Epithelial cell of proximal tubule (primary cell): ENCODE measurements at places on chromosomes 2 and 18. TPM values are rescaled to one million over a fixed set of nuclear protein-coding genes. Genes with fewer than 3 reads are reported as not detected.

GRCh38 chr2:182426082-182426917 is 536 bp downstream of the PDE1A start:
- DNase-seq, result no peak

The ZNF385B gene
- total RNA-seq, result under 0.01 and 0.69 TPM in 2 replicates

The MC4R gene
- total RNA-seq, result not detected in 2 replicates

DNA sequence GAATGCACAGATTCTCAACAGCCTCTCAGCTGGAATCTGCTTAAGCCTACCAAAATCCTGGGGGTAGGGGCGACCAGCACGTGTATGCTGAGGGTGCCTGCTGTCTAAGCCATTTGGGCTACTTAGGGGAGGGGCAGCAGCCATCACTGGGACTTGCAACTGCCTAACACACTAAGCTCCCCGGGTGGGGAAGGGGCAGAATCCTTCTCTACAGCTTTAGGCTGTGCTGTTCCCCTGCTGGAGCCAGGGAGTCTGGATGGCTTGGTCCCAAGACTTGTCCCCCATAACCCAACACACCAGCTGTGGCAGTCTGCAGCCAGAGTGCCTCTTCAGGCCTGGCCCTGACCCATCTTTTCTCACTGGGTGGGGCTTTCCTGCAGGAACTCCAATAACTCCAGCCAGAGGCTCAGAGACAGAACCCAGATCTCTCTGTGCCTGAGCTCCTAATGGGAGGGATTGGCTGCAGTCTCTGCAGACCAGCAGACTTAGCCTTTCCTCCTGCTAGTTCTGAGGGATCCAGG is 305.4 kb upstream of the RND3 start:
- no peak for DNase-seq

DNA sequence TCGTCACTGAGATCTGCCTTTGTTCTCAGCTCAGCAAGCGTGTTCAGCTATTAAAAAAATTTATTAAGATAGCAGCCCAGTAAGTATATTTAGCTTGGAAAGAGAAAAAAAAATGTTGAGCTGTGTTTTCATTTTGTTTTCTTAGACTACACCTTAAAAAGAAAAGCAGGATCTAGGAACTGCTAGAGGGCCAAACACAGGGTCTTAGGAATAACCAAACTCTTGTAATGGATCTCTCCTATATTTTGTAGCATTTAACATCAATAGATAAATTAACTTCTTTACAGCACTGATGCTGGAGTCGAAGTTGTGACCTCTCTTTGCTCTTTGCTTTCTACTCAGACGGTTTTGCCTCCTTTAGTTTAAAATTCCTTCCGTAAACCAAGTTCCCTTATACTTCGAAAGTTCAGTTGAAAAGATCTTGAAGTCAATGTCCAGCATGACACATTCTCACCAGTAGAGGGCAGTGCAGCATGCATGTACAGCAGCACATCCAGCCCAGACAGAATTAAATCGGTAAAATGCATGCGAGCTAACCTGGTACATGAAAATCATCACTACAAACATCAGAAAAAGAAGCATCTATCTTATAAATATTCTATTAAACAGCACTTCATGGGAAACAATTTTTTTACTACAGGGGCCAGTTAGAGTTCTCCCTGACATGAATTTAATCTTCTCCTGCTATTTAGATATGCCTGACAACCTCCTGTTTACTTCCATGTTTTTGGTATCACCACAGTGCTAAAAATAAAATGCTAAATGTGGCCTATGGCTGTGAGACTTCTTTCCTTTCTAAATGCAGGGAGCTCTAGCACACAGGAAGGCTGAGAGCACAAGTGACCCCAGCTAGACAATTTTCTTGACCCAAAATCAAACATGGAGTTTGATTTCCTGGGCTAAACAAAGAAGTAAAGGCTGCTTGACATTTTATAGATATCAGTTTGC is 48.2 kb upstream of the MAP3K20 start:
- DNase-seq, result peak; percentile 56

DNA sequence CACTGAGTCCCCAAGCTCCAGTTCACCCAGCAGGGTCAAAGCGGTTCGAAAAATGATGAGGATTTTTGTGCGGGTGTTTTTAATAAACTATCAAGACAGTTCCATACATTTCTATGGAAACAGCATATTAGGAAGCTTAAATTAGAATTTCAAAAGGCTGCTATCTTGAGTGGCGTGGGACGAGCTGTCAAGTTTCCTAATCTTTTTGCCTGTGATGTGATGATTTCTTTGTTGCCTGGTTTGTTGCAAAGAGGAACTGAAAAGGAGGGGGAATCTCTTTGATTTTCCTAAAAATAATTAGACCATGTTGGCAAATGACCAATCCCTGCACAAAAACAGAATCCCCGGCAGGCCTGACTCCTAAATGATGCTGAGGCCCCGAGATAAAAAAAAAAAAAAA is 66.1 kb upstream of the ATG16L1 start:
- DNase-seq, result no peak

The CFC1 gene
- not detected in 2 replicates for total RNA-seq

DNA sequence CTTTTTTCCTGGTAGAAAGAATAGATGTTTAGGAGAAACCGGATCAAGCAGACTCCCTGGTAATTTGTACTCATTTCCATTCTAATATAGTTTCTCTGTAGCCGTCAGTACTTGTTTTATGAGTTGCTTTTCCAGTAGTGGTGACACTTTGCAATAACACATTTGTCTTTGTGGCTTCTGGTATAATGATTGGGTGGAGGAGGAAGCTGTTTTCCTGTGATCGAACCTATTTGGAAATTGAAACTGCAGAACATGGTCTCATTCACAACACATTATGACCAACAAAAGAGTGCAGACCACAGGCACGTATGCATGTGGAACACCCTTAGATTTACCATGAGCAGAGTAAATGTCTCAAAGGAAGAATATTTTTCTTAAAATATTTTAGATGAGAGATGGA is 7.6 kb upstream of the SERPINB12 start:
- no peak for DNase-seq

The RBMS1 gene
- total RNA-seq, result 54.7 and 54.8 TPM in 2 replicates

The FBXO41 gene
- 2.4 and 4.5 TPM in 2 replicates for total RNA-seq

DNA sequence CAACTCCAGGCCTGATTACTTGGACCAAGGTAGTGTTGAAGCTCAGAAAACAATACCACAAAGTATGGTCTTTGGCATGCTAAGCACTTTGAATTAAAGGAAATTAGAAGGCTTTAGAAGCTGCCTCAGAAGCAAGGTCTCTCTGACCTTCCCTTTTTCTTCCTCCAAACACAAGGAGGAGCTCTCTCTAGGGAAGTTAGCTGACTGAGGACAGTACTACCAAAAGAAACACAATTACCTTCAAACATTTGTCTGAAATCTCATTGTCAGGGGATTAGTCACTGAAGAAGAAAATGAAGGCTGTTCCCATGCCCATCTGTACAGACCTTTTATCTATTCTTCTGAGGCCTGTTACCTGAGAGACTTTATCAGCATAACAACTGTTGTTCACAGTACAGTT is 279.3 kb downstream of the CDH20 start:
- no peak for DNase-seq

DNA sequence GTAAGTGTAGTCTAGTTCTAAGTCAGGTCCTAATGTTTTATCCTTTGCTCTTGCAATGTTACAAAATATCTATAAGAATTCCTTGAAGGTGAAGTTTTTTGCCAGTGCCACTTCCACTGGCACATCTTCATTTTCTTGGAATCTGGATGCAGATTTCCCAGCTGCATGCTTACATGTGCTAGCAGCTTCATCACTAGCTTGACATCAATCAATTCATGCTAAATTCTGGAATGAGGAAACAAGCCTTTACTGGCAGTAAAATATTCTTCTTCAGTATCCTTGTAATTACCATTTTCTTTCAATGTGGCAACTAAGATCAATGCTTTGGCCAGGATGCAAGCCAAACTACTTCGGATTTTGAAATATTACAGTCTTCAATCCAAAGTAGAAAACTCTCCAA is 200.6 kb upstream of the SIX2 start:
- DNase-seq, result no peak
